Ecto neural progenitor cell (in vitro differentiated cells): ENCODE measurements at places on chromosomes 1 and 21.

GRCh38 chr21:45241357-45241756, 46.3 kb downstream of the POFUT2 start:
- DNase-seq = no peak

DNA sequence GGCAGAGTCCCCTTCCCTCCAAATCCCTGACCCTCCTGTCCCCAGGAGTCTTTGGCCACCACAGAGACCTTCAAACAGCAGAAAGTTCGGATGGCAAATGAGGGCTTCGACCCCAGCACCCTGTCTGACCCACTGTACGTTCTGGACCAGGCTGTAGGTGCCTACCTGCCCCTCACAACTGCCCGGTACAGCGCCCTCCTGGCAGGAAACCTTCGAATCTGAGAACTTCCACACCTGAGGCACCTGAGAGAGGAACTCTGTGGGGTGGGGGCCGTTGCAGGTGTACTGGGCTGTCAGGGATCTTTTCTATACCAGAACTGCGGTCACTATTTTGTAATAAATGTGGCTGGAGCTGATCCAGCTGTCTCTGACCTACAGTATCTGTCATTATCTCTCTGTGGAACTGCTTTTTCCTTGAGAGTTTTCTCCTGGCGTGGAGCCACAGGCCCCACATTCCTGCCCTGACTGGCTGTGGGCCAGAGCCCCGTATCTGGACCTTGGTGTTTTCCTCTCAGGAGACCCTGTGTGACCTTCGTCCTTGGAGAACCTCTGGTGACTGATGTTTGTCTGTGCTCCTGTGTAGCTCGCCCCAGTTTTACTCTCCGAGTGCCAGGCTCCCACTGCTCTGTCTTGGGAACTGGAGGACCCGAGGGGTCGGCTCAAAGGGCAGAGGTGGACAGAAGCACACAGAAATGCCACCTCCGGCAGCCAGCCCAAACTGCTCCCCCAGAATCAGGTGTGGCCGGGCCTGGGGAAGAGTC, 4.8 kb downstream of the SLC27A3 start:
- no peak for DNase-seq

DNA sequence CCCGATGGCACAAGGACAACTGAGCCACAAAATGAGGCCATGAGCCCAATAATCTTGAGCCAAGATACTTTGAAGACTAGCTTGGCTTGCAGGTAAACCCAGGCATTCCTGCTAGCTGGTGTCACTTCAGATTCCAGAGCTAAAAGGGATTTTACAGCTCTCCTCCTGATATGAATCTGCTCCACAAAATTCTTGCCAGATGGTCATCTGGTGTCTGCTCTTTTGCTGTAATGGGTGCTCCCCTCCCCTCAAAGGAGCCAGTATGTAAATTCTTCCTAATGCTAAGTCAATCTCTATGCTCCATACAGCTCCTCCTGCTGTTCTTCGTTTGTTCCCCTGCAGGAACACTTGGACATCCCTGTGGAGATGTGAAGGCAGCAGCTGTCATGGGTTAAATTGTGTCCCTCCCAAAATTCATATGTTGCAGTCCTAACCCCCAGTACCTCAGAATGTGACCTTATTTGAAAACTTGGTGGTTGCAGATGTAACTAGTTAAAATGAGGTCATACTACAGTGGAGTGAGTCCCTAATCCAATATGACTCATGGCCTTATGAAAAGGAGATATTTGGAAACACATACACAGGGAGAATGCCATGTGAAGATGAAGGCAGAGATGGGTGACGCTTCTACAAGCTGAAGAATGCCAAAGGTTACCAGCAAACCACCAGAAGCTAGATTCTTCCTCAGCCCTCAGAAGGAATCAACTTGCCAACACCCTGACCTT, 180.6 kb upstream of the PALMD start:
- DNase-seq = no peak

DNA sequence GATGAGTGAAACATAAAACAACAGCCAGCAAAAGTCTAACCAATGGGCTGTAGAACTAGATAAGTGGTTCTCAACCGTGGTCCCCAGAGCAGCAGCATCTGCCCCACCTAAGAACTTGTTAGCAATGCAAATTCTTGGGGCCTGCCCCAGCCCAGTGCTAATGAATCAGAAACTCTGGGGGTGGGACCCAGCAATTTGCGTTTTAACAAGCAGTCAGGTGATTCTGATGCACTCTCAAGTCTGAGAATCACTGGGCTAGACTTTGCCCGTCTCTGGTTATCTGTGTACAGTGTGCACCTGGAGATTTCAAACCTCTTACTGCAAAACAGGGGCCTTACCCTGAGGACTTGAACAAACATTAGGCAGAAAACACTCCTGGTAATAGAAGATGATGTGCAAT, 66.5 kb downstream of the PLXNA2 start:
- no peak for DNase-seq

GRCh38 chr1:222914861-222915632, 100.2 kb downstream of the DISP1 start:
- no peak for DNase-seq

GRCh38 chr1:63134501-63135173, 187.7 kb upstream of the FOXD3 start:
- no peak for DNase-seq

- no peak for DNase-seq
Observed at GRCh38 chr1:175891783-175892309, 148.5 kb upstream of the TNR start.

DNA sequence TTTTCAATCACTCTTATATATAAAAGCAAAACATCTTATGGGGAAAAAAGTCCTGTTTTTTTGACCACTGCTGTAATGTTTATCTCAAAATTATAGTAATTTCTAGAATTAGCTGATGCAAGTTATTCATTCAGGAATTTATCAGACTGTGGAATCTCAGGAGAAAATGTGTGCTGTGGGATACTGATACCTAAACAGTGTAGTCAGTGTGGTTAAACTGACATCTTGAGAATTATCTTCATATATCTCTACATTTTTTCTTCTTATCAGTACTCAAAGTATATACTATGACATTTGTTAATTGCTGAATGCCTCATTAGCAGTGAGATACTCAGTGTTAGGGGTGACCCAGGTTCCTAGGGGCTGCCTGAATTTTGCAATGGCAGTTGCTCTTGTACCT, 839.3 kb downstream of the KCNT2 start:
- DNase-seq = no peak
